ENCODE measurements at places on chromosomes 12 and 14. TPM values are rescaled to one million over a fixed set of nuclear protein-coding genes. Genes with fewer than 3 reads are reported as not detected.

The CRIP1 gene
- total RNA-seq = 0.53 TPM

The DCN gene
- 329 TPM for total RNA-seq

The POTEG gene
- total RNA-seq = not detected

The AMN gene
- total RNA-seq = not detected

The PLEKHG7 gene
- total RNA-seq = not detected

The NAB2 gene
- total RNA-seq = 62.0 TPM

The MYBPC1 gene
- not detected for total RNA-seq

The ZNF10 gene
- 1.1 TPM for total RNA-seq

The SERPINA1 gene
- 0.86 TPM for total RNA-seq

The NCOR2 gene
- 70.6 TPM for total RNA-seq

The ADAM20 gene
- not detected for total RNA-seq

The KLRF2 gene
- total RNA-seq = not detected

The TMEM229B gene
- total RNA-seq = 0.58 TPM

The TPH2 gene
- total RNA-seq = not detected

The TCL1B gene
- total RNA-seq = not detected

The COX8C gene
- total RNA-seq = not detected

The FOS gene
- 13.1 TPM for total RNA-seq

The CFL2 gene
- total RNA-seq = 132 TPM

Measured in myometrial cell (primary cell).